ENCODE measurements at places on chromosomes 7 and 10.
A peak's percentile ranks its signal among the peaks of the same experiment; 100 is the strongest.

- ATAC-seq: no peak
Observed at GRCh38 chr7:131819891-131820290, 263.5 kb upstream of the PODXL start.

- ATAC-seq: no peak
Observed at GRCh38 chr7:13751766-13752165, 237.7 kb downstream of the ETV1 start.

DNA sequence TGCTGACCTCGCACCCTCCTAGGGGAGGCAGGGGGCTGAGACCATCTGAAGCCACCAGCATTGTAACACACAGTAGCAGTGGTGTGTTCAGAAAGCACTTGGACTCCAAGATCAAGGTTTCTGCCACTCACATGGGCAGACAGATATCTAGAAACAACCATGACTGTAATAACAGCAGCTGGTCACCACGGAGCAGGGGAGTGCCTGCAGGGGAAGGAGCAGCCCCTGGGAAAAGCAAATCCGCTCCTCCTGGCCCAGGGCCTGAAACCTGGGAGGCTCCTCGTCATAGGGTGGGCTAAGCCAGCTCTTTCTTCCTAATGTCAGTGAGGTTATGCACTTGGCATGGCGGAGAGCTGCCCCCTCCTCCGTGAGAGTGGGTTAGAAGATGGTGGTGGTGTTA lies 118.4 kb upstream of the INSYN2A start:
- ATAC-seq: no peak

DNA sequence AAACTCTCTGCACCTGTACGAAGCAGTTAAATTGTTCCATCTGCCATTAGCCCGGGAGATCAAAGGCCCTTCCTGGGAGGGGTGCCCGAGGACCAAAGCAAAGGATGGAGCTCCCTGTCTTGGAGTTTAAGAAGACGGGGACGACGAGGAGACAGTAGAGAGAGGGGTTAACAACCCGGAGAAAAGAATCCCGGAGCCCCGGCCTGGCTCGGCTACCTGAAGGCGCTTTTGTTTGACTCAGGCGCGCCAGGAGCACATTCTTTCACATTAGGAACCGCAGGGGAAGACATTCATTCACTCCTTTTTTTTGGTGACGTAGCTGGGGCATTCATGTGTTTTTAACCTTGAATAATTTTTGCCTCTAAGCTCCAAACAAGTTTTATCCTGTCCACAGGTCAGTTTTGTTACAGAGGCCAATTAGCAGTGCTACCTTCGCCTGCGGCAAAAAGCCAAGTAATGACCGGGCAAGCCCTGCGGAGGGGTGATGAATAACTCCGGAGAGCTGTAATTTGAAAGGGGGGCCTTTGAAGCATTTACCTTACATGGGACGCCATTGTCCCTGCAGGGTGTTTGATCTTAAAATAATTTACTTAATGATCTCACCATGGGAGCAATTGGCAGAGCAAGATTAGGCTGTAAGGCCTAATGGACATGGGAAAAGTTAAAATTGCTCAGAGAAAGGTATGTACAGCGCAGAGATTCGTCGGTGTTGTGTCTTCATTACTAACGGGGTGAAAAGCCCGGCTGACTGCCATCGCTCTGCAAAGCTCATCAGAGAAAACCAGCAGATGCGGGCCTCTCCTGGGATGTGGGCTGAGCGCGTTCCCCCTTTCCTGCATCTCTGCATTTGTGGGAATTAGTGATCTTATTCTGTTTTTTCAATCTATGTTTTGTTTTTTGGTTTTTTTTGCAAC lies 258.0 kb upstream of the SP4 start:
- ATAC-seq: no peak

DNA sequence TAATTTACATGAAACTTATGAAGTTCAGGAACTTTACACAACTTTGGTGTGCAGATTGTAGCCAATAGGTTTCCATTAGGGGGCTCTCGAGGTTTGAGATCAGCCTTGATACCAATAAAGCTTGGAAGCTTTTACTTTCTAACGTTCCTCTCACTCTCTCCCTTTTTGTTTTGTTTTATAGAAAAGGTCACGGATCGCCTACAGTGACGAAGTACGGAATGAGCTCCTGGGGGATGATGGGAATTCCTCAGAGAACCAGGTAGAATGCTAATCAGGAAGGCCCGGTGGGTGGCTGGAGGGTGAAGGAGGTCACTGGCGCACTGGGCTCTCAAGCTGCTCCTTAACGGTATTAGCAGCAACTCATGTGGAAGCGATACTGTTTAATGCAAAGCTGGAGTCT lies 79.9 kb downstream of the VTI1A start:
- no peak for ATAC-seq

DNA sequence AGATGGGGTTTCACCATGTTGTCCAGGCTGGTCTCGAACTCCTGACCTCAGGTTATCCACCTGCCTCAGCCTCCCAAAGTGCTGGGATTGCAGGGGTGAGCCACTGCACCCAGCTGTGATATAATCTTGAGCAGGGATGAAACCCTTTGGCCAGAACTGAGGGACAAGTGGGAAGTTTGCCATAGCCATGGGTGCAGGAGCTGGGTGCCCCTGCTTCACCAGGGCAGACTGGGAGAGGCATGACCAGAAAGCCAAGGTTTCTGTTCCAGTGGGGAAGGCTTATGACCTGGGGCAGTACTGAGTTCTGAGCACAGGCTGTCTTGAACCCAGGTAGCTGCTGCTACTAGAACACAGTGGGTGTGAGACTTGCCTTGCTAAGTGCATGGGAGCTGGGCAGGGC lies 40.5 kb upstream of the CDK13 start:
- ATAC-seq: no peak

DNA sequence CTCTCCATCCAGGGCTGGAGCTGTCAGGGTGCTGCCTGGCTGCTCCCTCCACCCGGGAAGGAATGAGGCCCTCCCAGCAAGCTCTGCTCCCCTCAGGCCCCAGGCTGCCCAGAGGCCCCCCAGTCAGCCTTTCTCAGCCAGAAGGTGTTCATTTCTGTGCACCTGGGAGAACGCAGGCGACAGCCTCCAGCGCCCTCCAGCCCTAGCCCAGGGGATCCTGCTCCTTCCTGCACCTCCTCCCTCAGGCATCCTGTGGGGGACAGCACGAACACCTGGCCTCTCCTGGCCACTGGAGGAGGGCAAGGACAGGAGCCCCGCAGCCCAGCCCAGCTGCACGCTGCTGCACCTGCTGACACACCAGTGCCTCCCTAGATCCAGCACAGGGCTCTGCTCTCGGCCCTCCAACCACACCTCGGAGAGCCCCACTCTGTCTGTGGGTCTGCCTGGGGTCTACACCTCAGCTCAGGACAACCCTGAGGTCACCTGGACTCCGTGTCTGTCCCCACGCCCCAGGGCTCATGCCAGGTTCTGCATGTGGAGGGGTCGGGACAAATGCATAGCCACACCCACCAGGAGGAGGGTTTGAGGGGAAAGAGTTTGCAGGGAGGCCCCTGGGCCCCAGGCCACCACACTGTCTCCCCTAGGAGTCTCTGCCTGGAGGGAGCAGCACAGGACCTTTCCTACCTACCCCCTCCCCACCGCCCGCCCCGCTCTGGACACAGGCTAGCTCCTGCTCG lies 7.4 kb upstream of the PWWP2B start:
- ATAC-seq: peak; percentile 53
